ENCODE measurements at places on chromosomes 6 and 20. TPM values are rescaled to one million over a fixed set of nuclear protein-coding genes. Genes with fewer than 3 reads are reported as not detected.

C6orf52 gene
- total RNA-seq: 0.66 TPM

SDCBP2 gene
- 2.1 TPM for total RNA-seq

TPBG gene
- 25.4 TPM for total RNA-seq

RAET1L gene
- total RNA-seq: not detected

NKX2-4 gene
- not detected for total RNA-seq

SRMS gene
- total RNA-seq: not detected

PKIB gene
- 0.40 TPM for total RNA-seq

TRMT6 gene
- 5.4 TPM for total RNA-seq

HLA-DOA gene
- total RNA-seq: not detected

LSM2 gene
- total RNA-seq: 17.9 TPM

MEI4 gene
- not detected for total RNA-seq

HLA-DQA2 gene
- not detected for total RNA-seq

SEMG1 gene
- not detected for total RNA-seq

PLEKHG1 gene
- total RNA-seq: 5.0 TPM

MMP24 gene
- total RNA-seq: 0.53 TPM

MCHR2 gene
- not detected for total RNA-seq

FRS3 gene
- 1.1 TPM for total RNA-seq

ID4 gene
- total RNA-seq: 40.4 TPM

NHLRC1 gene
- total RNA-seq: 3.0 TPM

CTNNBL1 gene
- total RNA-seq: 26.8 TPM

SLC22A16 gene
- not detected for total RNA-seq

FAM83C gene
- total RNA-seq: not detected

GRM1 gene
- total RNA-seq: 0.13 TPM

DAAM2 gene
- 13.6 TPM for total RNA-seq

ARG1 gene
- total RNA-seq: not detected

CBLN4 gene
- total RNA-seq: not detected

BPIFB4 gene
- total RNA-seq: not detected

SIGLEC1 gene
- not detected for total RNA-seq

MDFI gene
- total RNA-seq: 0.19 TPM

BMP2 gene
- total RNA-seq: 8.8 TPM

IL20RA gene
- 0.12 TPM for total RNA-seq

TRAPPC3L gene
- total RNA-seq: 0.13 TPM

Measured in aortic smooth muscle cell (primary cell).